ENCODE measurements at places on chromosomes 11 and 22. TPM values are rescaled to one million over a fixed set of nuclear protein-coding genes. Genes with fewer than 3 reads are reported as not detected.
A peak's percentile ranks its signal among the peaks of the same experiment; 100 is the strongest.

HIPK3 gene
- 85.9 TPM for total RNA-seq

GLYAT gene
- not detected for total RNA-seq

DNA sequence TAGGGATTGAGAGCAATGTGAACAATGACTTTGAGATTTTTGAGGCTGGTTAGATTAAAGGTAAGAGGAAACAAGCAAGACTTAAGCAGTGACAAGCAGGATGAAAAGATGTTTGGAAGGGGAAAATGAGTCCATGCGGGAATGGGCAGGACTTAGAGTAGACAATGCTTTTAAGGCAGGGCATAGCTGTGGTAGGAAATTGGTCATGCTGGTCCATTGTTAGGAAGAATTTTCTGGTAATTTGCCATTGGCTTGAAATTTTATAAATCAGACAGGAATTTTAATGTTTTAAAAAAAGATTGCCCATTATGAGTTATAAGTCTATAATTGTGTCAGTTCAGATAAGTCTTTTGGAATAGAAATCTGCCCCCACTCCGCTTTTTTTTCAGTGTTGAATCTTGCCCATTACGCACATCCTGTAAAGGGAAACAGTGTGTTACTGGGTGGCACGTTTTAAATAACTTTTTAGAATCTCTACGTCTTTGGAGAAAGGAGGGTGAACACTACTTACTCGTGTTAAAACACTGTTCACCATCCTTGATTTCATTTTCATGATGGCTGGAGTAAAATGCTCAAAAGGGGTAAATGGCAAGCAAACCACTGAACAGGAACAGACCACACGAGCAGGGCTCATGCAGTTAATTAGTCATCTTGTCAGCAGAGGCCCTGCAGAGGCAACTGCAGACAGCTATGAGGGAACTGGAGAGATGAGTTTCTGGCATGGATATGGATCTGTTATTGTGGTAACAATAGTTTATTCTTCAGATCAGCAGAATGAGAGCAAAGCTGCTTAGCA, 25.0 kb downstream of the SWAP70 start:
- DNase-seq = peak; percentile 73

GRCh38 chr11:18757811-18758210, 31.8 kb upstream of the IGSF22 start:
- DNase-seq = no peak

- peak; percentile 62 for DNase-seq
Observed at GRCh38 chr11:111585371-111585770, 16.9 kb upstream of the SIK2 start.

OR52R1 gene
- total RNA-seq = not detected

OR8A1 gene
- total RNA-seq = not detected

- no peak for DNase-seq
Observed at GRCh38 chr22:36300396-36301212, 47.7 kb downstream of the APOL1 start.

P2RY6 gene
- total RNA-seq = 0.43 TPM
